ENCODE measurements at places on chromosomes 11 and 22.

DNA sequence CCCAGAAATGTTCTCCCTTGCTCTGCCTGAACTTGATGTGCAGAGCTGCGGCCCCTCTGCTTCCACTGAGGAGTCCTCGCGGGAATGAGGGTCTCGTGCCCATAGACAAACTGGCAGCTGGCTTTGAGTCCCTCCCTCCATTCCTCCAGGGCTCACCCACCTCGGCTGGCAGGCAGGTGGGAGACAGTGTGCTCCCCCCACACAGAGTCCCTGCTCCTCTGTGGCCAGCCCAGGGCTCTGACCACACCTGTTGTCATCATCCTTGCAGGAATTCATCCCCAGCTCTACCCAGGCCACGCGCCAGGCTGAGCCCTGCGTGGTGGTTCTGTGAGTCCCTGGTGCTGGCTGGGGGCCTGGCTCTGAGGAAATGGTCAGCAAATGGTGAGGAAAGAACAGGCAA lies 521.9 kb downstream of the TBC1D22A start:
- DNase-seq = no peak

DNA sequence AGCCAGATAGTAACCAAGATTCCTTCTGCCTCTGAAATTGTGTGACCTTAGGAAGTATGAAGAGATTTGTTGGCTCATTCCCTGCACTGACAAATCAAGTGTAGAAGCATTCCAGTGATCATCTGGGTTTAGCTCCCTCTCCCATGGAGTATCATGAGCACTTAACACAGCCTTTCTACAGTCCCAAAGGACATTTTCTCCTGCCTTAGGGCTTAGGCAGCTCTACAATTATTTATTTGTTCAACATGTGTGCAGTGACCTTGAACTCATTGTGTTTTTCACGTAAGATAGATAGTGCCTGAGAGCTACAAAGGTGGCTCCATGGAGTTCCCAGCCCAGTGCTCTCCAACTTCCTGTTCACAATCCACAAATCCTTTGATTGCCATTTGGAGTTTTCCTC lies 94.8 kb upstream of the FAT3 start:
- DNase-seq = no peak

DNA sequence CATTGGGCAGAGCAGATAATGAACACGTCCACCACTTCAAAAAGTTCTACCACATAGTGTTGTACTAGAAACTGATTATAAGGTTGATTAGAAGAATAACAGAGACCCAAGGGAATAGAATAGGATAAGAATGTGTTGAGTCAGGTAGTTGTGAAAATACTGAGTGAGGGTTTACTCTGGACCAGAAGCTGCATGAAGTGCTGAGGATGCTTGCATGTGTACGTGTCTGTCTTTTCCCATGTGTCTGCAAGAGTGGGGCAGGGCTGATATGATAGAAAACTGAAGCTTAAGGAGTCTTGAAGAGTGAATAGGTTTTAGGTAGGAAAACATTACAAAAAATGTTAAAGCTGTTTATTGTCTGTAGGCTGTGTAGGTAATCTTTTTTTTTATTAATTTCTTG lies 20.6 kb downstream of the TRPC6 start:
- DNase-seq = no peak

DNA sequence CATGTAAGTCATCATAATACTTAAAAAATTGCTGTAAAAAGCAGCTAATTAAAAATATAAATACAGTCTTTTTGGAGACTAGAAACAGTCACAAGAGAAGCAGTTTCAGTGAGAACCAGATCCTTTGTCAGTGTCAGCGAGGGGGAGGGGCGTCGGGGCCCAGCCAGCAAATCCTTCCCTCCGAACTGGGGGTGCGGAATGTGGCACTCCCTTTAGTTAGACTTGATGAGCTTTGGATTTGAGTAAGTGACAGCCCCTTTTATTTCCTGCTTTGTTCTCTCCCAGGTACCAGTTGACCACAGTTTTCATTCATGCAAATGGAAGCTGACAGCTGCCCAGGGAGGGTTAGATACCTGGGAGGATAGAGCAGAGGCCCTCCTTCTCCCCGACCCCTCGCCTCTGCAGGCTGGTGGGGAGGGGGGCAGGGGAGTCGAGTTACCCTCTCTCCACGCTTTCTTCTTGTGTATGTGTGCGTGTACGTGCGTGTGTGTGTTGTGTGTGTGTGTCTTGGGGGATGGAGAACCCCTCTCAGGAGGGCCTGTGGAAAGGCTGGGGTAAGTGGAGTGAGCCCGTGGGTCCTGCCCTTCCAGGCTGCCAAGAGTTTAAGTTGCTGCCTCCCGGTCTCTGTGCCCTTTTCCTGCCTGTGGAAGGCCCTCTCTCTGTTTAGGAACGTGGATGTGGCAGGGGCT lies 38.3 kb downstream of the PTPRJ start:
- no peak for DNase-seq

DNA sequence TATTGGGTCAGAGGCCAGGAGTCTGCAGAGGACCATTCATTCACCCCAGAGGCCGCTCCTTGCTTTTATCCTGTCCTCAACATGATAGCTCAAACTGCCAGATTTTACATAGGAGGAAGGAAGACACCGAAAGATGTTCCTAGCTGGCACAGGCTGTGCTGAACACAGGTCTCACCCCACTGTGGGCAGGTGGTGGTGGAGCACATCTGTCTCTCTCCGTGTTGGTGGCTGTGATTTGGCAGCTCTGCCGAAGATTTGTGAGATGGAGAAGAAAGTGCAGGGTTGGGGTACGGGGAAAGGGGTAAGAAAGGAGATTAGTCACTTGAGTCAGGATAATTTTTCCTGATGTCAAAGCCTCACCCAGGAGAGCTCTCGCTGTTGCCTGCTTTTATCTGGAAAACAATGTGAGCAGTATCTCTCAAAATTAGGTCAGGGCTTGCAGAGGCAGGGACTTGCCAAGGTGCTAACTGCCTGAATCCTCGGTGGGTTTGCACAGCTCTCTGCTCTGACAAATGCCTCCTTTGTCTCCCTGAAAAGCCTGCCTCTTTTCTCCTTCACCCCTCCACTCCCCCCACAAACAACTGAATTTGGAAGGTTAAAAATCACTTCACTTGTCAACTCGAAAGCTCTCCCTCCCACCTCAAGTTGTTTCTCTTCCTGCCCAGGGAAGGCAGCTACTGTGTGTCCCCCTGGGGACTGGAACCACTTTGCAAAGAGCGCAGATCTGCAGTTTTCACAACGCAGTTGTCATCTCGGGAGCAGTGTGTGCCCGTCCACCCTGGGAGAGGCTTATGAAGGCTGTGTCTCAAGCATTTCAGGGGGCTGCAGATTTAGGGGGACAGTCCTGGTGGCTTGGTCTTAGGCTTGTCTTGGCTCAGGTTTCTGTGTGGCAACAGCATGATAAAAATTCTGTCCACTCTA lies 299.7 kb downstream of the ST3GAL4 start:
- no peak for DNase-seq

GRCh38 chr11:43119275-43119970 lies 192.4 kb upstream of the API5 start:
- DNase-seq = no peak

DNA sequence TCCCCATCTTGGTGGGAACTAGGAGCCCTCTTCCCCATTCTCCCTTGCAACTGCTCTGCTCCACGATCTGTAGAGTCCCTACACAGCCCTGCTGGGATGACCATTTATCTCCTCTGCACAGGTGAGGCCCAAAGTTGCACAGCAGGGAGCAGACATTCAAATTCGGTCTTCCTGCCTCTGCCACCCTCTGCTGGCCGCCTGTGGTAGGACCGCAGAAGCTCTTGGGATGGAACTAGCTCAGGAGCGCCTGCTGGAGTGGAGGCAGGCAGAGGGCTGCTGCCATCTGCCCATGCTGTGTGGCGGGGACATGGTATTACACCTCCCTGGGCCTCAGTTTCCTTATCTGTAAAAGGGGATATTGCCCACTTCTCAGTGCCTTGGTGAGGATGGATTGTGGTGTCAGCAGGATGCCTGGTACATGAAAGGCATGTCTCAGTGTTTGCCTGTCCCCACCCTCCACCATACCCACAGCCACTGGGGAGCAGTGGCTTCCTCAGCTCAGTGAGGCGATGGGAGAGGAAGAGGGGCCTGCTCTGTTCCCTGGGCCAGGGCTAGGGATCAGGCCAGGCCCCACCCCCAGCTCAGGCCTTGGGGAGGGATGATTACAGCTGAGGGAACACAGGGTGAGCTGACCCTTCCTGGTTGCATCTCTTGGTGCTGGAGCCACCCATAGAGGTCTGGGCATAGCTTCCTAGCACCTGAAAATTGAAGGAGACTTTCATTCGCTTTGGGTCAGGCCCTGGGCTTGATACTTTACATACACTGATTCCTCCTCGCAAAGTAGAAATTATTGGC lies 11.3 kb upstream of the OMP start:
- DNase-seq = peak; percentile 80

DNA sequence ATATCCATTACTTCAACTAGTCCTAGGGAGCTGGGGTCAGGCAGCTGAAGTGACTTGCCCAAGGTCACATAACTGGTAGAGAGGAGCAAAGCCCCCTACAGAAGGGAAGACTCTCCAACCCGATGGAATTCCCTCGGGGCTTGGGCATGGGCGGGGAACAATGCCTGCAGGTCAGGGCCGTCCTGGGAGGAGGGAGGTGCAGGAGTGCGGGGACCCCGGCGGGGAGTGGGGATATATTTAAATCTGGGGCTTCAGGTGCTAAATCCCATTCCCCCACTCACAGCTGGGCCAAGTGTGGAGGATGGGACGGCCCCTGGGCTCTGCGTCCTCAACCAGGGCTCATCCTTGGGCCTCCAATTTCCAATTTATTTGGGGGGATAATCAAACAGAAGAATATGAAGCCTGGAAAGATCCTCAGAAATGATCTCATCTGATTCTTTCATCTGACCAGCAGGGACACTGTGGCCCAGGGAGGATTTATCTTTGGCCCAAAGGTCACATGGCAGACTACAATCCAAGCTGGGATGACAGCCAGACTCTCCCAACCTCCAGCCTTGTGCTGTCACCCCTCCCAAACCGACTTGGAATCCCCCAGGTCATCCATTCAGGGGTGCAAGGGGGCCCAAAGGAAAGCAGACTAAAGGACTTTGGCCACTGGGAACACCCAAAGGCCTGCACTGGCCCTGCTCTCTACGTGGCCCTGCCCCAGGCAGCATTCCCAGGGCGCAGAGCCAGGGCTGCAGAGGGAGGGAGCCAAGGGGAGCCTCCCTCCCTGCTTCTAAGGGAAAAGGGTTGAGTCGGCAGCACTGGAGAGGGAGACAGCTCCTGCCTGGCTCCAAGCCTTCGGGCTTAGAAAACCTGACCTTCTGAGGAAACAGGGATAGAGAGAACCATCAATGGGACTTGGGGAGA lies 8.7 kb upstream of the C1QTNF6 start:
- peak; percentile 0 for DNase-seq

- DNase-seq = no peak
Observed at GRCh38 chr11:22711071-22711770, 44.8 kb downstream of the GAS2 start.

- no peak for DNase-seq
Observed at GRCh38 chr11:120651396-120651795, 139.8 kb downstream of the GRIK4 start.
